NCI-H1436 treated with DMSO at 0.1 percent for 48 hours (cell line): ENCODE measurements at places on chromosomes 6 and 20.
A peak's percentile ranks its signal among the peaks of the same experiment; 100 is the strongest.

DNA sequence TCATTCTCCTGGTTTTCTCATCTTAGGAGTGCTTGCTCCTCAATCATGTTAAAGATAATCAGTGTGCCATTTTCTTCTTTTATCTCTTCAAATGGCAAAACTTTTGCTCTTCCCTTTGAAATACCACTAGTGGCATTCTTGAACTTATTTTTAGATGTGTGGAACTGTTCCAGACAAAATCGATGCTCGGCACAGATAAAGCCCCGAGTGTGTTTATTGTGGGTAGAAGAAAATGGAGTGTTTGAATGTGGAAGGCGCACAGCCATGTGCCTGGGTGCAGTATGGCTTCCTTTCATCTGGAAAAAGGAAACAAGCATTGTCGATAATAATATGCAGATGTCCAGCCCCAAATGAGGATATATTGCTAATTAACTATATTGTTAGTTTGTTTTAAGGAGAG lies 42.4 kb downstream of the ISM1 start:
- DNase-seq = no peak

- DNase-seq = peak; percentile 33
Measured at GRCh38 chr6:25302677-25303128, 23.5 kb downstream of the CARMIL1 start.

DNA sequence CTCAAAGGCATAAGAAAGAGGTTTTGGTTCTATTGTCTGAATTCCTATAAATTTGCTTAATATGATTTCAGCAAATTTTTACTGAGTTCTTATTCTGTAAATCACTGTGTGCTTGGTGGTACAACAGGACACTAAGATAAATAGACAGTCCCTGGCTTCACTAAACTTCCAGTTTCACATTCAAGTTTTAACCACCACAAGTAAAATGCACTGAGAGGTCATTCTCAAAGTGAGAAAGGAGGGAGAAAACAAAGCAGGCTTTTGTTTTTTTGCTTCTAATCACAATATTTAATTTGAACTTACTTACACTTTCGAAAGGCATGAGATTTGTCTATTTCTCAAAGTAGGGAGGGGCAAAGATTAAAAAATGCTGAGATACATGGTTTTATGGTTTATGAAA lies 445.7 kb downstream of the CDC5L start:
- DNase-seq = no peak

GRCh38 chr20:50711113-50711825 lies 19.9 kb upstream of the RIPOR3 start:
- DNase-seq = no peak

GRCh38 chr20:40563296-40563950 lies 125.6 kb downstream of the MAFB start:
- no peak for DNase-seq

DNA sequence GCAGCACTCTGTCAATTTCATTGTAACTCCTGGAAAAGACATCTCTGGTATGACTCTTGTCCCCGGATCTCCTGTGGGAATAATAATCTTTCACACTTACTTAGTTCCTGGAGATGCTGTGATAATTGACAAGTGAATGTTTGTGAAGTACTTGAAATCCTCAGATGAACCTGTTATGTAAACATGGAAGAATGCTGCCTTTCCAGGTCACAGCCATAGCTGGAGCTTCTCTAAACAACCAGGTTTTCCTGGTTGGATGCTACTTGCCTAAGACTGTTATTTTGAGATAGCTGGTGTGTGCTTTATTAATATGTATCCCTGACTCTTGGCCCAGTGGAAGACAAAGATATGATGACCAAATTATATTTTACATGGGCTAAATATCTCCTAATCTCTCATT lies 228.6 kb downstream of the KCNQ5 start:
- DNase-seq = no peak

- DNase-seq = no peak
Measured at GRCh38 chr6:123524781-123525180, 112.0 kb downstream of the TRDN start.

DNA sequence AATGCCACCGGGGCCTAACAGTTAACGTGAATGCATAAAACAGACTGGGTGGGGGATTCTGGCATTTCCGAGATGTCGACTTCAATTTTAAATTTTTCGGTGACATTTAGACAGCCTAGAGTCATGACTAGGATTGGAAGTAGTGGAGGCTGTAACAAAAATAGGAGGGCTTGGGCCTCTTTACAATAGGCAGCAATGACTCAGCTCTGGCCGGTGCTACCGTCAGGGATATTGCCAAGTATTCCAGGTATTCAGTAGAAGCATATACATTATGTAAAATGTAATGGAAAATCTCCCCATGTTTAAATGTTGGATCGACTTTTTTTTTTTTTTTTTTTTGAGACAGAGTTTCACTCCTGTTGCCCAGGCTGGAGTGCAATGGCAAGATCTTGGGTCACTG lies 136.2 kb upstream of the STMND1 start:
- DNase-seq = no peak

- no peak for DNase-seq
Measured at GRCh38 chr20:9052136-9052535, 16.8 kb upstream of the PLCB4 start.

GRCh38 chr20:1964659-1965405 lies 29.0 kb downstream of the PDYN start:
- DNase-seq = no peak

- DNase-seq = no peak
Measured at GRCh38 chr6:159866286-159867247, 24.2 kb upstream of the MAS1 start.

DNA sequence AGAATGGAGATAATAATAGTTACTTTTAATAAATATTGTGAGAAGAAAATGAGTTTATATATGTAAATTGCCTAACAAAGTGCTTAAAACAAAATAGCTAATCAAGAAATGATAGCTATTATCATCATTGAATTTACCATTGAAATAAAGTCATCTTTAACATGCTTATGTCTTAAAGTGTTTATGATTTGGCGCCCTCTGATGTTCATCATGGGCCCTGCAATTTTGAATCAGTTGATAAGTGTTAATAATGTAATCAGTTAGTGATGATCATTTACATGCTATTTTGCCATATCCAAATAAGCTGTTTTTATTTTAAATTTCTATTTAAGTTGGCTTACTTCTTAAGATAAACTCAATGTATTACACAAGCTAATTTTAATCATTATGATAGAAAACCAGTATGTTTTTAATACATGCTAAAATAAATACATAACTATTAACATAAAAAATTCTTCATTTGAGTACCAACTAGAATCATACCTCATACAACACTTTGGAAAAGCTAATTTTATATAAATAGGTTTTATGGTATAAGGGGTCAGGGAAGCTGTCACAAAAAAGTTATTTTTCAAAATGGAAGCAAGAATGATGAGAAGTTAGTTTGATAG lies 39.2 kb upstream of the TPD52L1 start:
- DNase-seq = peak; percentile 0
